ENCODE measurements at places on chromosomes 6 and 20.

- no peak for DNase-seq
Observed at GRCh38 chr6:96716221-96716620, 121.1 kb downstream of the GPR63 start.

DNA sequence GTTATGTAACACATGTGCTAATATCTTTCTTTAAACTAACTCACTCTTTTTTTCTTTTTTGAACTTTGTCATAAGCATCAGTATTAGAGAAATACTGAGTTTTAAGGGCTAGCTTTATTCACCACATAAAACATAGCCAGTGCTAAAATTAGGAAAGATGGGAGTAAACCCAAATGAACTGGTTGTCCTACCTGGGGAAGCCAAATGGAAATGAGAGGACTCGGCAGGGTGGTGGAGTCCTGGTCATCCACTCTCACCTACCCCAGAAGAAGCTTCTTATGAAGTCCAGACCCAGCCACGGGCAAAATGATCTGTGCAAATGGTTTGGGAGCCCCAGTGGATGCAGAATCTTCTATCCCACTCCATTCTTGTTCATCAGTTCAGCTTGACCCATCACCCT, 56.1 kb downstream of the MDGA1 start:
- DNase-seq, result no peak

- DNase-seq, result peak; percentile 92
Observed at GRCh38 chr6:116371120-116371917, 572 bp downstream of the DSE start.

DNA sequence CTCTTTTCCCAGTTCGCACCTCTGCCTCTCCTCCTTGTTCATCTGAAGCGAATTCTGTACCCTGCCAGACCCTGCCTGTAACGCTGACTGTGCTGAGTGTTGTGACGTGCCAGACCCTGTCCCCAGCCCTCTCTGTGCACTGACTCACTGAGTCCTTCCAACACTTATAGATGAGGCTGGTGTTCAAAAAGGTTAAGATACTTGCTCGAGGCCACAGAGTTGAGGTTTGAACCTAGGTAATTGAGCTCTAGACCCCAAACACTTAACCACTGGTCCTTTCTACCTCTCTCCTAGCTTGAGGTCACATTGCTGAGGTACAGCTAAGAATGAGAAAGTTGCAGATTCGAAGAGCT, 45.7 kb upstream of the NEDD9 start:
- DNase-seq, result no peak
